ENCODE measurements at places on chromosomes 11 and 22.

GRCh38 chr22:27581688-27582087 is 219.9 kb downstream of the MN1 start:
- DNase-seq, result no peak

GRCh38 chr22:29244785-29245625 is 22.8 kb downstream of the RHBDD3 start:
- DNase-seq, result no peak

DNA sequence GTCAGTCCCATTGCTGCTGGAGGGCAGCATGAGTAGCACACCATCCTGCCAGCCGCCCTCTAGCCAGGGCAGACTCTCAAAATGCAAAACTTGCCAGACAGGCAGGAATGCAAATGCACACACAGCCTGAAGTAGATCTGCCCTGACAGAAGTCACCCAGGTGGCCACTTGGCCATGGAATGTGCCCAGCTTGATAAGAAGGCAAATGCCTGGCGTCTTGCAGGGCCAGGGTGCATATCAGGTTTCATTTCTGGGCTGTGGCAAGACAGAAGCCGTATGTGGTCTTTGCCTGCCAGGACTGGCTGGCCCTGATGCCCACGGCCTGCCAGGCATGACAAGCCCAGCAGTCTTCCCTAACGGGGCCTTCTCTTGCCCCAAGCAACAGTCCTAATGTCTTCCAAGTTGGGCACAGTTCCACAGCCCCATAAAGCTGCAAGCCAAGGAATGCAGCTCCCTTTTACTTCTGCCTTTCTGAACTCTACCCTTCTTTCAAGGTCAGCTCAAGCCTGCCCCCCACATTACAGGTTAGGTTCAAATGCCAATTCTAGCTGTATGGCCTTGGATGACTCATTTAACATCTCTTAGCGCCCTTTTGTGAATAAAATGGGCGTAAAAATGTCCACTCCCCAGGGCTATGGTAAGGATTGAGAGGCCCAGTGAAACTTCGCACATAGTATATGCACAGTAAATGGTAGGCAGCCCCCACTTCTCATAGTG is 29.7 kb downstream of the POU2AF3 start:
- DNase-seq, result peak; percentile 84

GRCh38 chr11:100680070-100680469 is 7.0 kb upstream of the ARHGAP42 start:
- no peak for DNase-seq

DNA sequence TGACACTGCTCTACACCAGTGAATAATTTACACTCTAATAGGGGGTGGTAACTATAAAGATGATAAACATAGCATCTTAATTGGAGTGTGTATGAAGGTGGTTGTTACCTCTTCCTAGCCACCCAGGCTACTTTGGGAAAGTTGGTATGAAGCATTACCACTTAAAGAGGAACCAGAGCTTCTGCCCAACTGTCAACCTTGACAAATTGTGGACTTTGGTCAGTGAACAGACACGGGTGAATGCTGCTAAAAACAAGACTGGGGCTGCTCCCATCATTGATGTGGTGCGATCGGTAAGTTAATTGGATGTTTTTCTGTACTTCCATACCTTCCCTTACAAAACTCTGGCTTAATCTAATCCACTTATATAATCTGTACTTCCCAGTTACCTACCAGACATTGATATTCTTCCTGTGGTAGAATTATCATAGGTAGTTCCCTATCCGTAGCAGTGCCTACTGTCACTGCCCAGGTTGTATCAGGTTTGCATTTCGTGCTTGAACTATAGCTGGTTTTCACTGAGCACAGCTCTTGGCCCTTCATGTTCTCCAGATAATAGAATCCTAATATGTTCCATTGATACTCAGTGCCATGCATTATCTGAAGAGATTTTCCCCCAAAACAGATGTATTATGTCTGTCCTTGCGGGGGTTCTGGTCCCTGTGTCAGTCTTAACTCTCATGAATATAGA is 2.2 kb downstream of the RPL27A start:
- DNase-seq, result no peak

DNA sequence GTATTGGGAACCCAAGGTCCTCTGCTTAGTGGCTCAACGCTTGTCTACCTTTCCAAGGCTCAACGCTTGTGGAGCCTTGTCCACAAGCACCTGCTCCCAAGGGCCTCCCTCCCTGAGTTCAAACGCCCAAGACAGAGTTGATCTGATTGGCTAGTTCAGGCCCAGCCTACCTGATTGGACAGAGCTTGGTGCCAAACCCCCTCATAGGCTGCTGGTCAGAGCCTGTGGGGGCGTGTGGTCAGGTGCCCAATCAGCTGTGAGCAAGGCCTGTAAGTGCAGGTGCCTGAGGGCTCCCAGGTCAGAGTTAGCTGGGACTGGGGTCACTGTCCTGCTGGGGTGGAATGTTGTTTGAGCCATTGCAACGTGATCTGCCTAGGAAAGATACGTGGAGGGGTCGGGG is 16.9 kb upstream of the TMPRSS6 start:
- no peak for DNase-seq

- DNase-seq, result no peak
These were observed 5.1 kb upstream of the TP53AIP1 start for GRCh38 chr11:128947773-128948172.

- no peak for DNase-seq
These were observed 145.7 kb downstream of the TENM4 start for GRCh38 chr11:79294845-79295731.

GRCh38 chr11:132050577-132051165 is 680.3 kb downstream of the NTM start:
- DNase-seq, result no peak
